ENCODE measurements at places on chromosomes 6 and 20.

GRCh38 chr20:57579898-57580447 is 19.1 kb downstream of the PCK1 start:
- DNase-seq: peak; percentile 57

DNA sequence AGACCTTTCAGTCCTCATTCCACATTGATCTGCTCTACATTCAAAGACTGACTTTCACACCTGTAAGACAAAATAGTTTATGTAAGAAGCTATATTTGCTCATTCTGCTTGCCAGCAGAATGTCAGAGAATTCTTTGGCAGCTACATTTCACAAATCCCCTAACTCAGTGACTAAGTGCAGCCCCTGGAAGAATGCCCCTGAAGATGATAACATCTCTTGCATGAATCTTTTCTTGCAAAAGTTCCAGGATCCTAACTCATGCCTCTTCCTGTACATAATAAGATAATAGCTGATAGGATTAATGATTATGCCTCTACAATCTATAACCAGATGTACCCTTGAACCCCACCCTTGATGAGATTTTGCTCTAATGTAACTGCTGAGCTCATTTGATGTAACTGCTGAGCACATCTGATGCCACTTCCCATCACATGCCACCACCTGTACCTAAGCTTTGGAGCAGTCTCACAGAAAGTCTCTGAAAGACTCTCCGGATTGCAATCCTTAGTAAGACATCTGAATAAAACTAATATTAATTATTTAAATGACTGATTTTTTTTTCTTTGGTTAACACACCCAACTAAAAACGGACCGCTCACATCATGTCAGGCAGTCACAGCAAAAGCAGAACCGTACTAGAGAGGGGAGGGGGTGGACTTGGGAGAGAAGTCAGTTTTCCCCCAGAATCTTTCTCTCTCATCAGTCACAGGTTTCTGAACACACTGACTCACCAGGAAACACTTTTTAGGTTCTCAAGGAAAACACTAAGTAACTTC is 684 bp upstream of the DNAH8 start:
- DNase-seq: no peak

GRCh38 chr6:139364302-139364981 is 10.0 kb downstream of the CITED2 start:
- DNase-seq: peak; percentile 60

DNA sequence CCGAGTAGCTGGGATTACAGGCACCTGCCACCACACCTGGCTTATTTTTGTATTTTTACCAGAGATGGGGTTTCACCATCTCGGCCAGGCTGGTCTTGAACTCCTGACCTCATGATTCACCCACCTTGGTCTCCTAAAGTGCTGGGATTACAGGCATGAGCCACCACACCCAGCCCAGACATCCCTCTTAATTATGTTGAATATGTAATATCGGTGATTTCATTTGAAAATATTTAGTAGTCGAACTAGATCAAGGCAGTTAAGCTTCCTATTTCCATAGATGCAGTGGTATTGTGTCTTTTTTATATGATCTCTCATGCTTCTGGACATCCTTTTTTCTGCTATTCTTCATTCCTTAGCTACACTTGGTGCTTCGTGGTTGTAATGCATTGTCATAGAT is 29.7 kb downstream of the ESR1 start:
- DNase-seq: no peak

- DNase-seq: no peak
Observed at GRCh38 chr20:20649945-20650344, 62.5 kb downstream of the RALGAPA2 start.

DNA sequence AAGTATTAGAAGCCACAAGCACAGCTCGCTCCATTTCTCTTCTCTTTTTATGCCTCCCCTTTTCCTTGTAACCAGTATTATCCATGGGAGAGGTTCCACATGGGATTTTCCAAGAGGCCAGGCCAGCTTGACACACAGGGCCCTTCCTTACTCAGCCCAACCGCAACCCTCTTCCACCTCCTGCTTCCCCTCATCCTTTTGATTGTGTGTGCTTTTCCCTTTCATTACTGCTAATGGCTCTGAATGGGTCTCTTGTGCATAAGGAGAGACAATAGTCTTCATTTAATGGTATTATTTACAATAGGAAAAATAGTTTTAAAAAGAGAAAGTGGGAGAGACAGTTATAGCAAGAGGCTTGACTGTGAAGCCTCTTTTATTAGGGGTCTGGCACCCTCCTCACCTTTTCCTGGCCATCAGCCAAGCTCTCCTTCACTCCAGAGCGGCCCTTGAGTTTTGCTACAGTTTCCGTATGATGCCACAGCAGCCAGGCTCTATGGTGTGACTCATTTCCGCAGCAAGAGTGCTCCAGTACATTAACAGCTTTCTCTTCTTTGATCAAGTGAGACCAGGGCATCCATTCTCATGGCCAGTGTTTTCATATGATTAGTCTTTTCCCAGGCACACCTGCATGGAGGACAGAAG is 579.5 kb downstream of the TFAP2B start:
- DNase-seq: no peak

- DNase-seq: no peak
Observed at GRCh38 chr6:144647406-144647964, 362.4 kb downstream of the UTRN start.

DNA sequence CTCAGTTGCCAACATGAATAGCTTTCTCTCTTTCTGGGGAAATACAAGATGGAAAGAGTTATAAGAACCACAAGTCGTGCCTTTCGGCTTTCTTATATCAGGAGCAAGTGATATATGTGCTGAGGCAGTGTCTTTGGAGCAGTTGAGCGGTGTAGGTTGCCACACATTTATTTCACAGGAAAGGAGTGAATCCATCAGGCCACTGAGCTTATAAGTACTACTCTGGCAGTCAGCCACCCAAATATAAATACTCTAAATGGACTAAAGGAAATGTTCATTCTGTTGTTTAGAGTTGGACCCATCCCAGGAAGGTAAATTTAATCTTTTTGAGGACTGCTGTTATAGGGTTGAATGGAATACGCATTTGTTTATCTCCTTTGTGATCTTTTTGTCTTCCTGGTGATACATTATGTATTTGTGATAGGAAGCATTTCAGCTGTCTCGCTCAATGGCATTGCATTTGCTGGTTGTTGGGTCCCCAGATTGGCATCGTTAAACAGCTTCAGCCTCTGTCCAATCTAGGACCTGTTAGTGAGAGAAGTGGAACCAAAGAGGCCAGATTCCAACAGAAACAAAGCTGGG is 139.7 kb downstream of the SOBP start:
- DNase-seq: no peak

DNA sequence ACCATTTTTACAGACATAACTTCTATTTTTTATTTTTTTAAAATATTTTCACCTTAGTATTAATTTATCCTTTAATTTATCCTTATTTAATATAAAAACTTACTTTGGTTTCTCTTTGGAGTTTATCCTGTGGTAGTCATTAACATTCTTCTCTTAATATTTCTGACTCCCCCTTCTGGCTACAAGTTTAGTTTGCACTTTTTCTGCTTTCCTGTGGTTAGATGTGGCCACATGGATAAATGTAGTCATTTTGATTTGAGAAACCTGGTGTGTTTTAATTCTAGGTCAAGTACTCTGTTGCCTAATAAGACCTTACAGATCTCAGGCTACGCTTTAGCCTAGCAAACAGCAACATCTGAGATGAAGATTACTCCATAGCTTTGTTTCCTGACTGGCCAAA is 1187.5 kb downstream of the HACE1 start:
- no peak for DNase-seq

DNA sequence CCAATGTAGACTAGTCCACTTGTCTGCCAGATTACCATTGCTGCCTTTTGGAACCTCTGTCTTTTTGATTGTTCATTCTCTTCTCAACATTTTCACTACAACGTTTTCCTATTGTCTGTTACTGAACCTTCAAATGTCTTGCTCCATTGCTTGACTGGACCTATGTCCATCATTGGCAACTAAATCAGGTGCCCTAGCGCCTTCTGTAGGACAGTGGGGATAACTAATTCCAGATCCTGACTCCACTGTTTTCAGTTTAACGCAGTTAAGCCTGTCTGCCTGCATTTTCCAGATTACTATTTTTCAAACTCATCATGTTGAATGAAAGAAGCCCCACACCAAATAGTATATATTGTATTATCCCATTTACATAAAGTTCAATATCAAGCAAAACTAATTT is 433.6 kb downstream of the RNF144B start:
- DNase-seq: no peak

DNA sequence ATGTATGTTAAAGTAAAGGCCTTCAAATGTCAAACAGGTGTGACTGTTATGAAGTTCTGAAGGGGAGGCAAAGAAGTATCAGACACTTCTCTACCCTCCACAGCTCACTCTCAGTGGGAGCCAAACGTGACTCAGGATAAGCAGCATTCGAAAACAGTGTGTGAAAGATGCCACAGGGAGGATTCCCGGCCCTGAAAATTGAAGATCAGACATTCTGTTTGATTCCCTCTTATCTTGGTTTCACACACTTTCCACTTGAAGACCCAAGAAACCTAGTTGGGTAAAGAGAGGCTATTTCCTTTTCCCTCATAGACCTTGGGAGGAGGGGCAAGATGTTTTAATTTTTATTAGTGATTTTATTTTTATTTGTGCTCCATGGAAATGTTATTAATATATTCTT is 164.2 kb upstream of the SUPT3H start:
- DNase-seq: no peak

DNA sequence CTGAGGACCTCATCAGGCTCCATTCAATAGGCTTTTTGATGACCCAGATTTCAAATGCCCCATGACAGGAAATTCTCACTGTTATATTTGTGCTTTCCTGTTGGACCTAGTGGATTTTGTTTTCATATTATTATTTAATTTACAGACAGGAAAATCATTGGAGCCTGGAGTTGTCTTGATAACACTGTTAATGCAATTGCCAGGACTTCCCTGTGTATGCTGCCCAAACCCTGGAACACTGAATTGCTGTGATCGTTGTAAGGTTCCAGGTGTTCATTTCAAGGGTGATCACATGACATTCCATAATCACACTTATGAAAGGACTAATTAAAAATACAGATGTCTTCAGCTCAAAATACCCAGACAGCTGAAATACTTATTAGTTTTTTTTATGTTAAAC is 783.2 kb downstream of the DHX35 start:
- no peak for DNase-seq

DNA sequence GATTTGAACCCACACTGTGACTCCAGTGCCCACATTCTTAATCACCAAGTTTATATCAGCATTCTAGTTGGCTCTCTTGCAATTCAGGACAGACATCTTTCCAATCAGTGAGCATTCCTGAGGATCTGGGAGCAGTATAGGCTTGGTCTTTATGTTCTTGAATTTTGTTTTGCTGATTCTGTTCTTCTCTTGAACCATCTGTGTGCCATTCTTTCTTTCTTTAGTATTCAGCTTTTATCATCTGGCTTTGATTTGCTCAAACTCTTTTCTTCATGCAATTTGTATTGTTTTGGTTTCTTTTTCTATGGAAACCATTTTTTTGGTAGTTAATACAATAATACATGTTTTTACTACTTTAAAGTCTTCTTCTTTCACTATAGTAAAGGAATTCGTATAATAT is 162.4 kb downstream of the CD109 start:
- DNase-seq: no peak

DNA sequence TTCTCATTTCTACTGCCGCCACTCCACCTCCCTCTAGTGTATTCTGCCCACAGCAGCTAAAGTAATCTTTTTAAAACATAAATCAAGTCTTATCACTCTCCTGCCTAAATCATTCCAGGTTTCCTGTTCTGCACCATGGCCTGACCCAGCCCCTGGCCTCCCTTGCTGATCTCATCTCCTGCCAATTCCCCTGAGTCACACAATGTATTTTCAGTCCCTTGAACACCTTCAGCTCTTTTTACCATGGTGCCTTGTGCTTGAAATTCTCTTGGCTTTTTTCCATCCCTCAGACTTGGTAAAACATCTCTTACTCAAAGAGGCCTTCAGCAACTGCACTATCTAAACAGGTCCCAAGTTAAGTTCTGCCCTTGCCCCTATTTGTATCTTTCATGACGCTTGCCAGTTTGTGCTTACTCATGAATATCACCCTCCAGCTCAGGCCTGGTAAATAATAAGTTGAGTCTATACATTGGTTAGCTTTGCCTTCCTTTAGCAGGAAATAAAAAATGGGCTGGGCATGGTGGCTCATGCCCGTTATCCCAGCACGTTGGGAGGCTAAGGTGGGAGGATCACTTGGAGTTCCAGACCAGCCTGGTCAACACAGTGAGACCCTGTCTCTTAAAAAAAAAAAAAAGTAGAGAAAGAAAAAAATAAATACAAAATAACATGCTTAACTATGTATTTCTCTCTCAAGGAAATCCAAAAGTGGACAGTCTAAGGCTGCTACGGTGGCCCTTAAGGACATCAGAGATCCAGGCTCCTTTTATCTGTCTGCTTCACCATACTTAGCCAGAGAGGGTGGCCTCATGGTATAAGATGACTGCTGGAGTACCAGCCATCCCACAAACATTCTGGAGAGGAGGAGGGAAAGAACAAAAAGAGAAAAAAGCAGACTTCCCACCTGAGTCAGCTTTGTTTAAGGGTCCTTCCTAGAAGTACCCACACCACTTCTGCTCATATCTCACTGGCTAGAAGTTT is 62.2 kb downstream of the ARFGEF2 start:
- DNase-seq: no peak

- no peak for DNase-seq
Observed at GRCh38 chr6:46011188-46012085, 4.2 kb downstream of the CLIC5 start.

DNA sequence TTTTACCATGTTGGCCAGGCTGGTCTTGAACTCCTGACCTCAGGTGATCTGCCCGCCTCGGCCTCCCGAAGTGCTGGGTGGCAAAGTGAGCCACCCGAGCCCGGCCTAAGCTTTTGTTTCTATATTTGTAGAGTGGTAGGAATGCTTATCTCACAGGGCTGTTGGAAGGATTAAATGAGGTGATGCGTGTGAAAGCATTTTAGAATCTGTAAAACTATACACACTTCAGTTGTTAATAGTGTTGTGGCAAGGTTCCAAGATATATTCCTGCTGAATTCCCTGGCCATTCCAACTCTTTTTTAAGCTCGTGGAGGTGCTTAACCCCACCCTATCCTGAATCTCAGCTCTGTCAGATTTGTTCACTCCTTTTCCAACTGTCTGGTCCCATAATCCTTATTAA is 89.9 kb upstream of the AKIRIN2 start:
- no peak for DNase-seq

- DNase-seq: peak; percentile 84
Observed at GRCh38 chr20:62156592-62157386, 13.2 kb downstream of the SS18L1 start.

DNA sequence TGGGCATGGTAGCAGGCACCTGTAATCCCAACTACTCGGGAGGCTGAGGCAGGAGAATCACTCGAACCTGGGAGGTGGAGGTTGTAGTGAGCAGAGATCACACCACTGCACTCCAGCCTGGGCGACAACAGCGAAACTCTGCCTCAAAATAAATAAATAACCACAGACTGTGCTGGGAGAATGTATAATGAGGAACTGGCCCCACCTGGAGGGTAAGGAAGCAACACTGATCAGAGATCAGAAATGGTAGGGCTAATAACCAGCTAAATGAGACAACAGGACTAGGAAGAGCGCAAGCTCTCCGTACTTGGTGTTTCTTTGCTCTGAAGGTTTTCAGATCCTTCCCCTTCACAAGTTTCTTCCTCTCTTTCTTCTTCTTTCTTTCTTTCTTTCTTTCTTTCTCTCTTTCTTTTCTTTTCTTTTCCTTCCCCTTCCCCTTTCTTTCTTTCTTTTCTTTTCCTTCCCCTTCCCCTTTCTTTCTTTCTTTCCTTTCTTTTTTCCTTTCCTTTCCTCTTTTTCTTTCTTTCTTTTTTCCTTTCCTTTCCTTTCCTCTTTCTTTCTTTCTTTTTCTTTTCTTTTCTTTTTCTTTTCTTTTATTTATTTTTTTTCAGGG is 14.6 kb downstream of the CCM2L start:
- DNase-seq: no peak

All from HEK293T (cell line).